ENCODE measurements at places on chromosomes 16 and 17.

GRCh38 chr17:78306913-78307312, 53.0 kb downstream of the SOCS3 start:
- no peak for DNase-seq

- DNase-seq, result no peak
These were observed 1.7 kb upstream of the THRA start for GRCh38 chr17:40060887-40061608.

DNA sequence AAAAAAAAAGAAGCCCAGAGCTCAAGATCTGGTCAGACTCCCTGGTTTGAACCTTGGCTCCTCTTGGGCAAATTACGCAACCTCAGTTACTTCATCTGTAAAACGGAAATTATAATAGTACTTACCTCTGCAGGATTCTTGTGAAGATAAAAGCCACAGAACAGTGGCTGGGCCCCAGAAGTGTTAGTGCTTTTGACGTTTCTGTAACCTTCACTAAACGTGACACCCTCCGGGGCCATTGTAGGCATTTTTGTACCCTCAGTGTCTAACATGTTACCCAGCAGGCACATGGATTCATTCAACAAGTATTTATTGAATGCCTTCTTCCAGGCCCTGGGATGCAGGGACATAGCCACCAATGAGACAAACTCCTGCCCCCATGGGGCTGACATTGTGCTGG, 58.0 kb downstream of the PITPNC1 start:
- DNase-seq, result no peak

- no peak for DNase-seq
These were observed 5.7 kb downstream of the FN3K start for GRCh38 chr17:82740906-82741759.

- DNase-seq, result no peak
These were observed 70.2 kb upstream of the GNAO1 start for GRCh38 chr16:56121156-56121500.

All from activated CD8-positive, alpha-beta memory T cell treated with anti-CD3 and anti-CD28 coated beads for 1 hour (primary cell).